ENCODE measurements at places on chromosomes 3 and 15. TPM values are rescaled to one million over a fixed set of nuclear protein-coding genes. Genes with fewer than 3 reads are reported as not detected.

Gene TMC3
- not detected for polyA plus RNA-seq

Gene OXSM
- polyA plus RNA-seq, result 10.8 TPM

Gene PLA2G4D
- polyA plus RNA-seq, result 0.08 TPM

Gene CCDC13
- 0.25 TPM for polyA plus RNA-seq

Gene KIF23
- polyA plus RNA-seq, result 38.2 TPM

Gene MEGF11
- polyA plus RNA-seq, result not detected

Gene CCR8
- polyA plus RNA-seq, result not detected

Gene IL17RC
- polyA plus RNA-seq, result 21.8 TPM

Gene MESP1
- polyA plus RNA-seq, result 0.47 TPM

Gene LRTM1
- polyA plus RNA-seq, result not detected

Gene CILP
- not detected for polyA plus RNA-seq

Gene RGMA
- 1.2 TPM for polyA plus RNA-seq

Gene SENP8
- polyA plus RNA-seq, result 2.7 TPM

Gene ARNT2
- 0.25 TPM for polyA plus RNA-seq

Gene REC114
- polyA plus RNA-seq, result not detected

Gene CLDN16
- not detected for polyA plus RNA-seq

Gene CRYGS
- polyA plus RNA-seq, result 1.5 TPM

Gene C3orf49
- polyA plus RNA-seq, result not detected

Gene PLXNA1
- polyA plus RNA-seq, result 23.7 TPM

Gene ATR
- 12.9 TPM for polyA plus RNA-seq

Gene FBXO40
- not detected for polyA plus RNA-seq

Gene CD80
- not detected for polyA plus RNA-seq

Gene SQOR
- 120 TPM for polyA plus RNA-seq

Gene CHRM5
- polyA plus RNA-seq, result not detected

Gene RARRES1
- not detected for polyA plus RNA-seq

Gene CAMK2N2
- polyA plus RNA-seq, result 0.91 TPM

Gene BLM
- polyA plus RNA-seq, result 11.3 TPM

Gene GOLGA8S
- polyA plus RNA-seq, result 0.02 TPM

Gene VWA5B2
- polyA plus RNA-seq, result not detected

Gene TTC23
- 7.1 TPM for polyA plus RNA-seq

Gene TMEM207
- polyA plus RNA-seq, result not detected

Gene CASR
- polyA plus RNA-seq, result not detected

Gene SLC28A1
- not detected for polyA plus RNA-seq

Gene ZNF662
- 1.2 TPM for polyA plus RNA-seq

Gene UROC1
- polyA plus RNA-seq, result not detected

Gene NAA50
- polyA plus RNA-seq, result 88.5 TPM

Gene ACAN
- 0.01 TPM for polyA plus RNA-seq

Gene GOLGA6B
- not detected for polyA plus RNA-seq

Gene DPPA2
- polyA plus RNA-seq, result not detected

Gene LRRC34
- polyA plus RNA-seq, result 1.7 TPM

Gene DCP1A
- polyA plus RNA-seq, result 2.6 TPM

Gene LRRC3B
- polyA plus RNA-seq, result not detected

Gene DHX30
- 35.5 TPM for polyA plus RNA-seq

Gene SGO1
- 5.0 TPM for polyA plus RNA-seq

Gene RASL12
- polyA plus RNA-seq, result not detected

Gene RTP1
- not detected for polyA plus RNA-seq

Gene RASA2
- polyA plus RNA-seq, result 1.7 TPM

Gene TNK2
- polyA plus RNA-seq, result 30.7 TPM

Gene VEPH1
- 0.43 TPM for polyA plus RNA-seq

Gene SEMA5B
- polyA plus RNA-seq, result not detected

Gene SEMA3B
- polyA plus RNA-seq, result 1.3 TPM

Gene HHATL
- polyA plus RNA-seq, result not detected

Gene USP8
- 13.3 TPM for polyA plus RNA-seq

Gene MANF
- polyA plus RNA-seq, result 266 TPM

Gene TSPAN3
- polyA plus RNA-seq, result 108 TPM

Gene NANOGP8
- not detected for polyA plus RNA-seq

Gene ACKR4
- polyA plus RNA-seq, result 0.25 TPM

Gene SLC22A13
- polyA plus RNA-seq, result not detected

Gene KBTBD13
- polyA plus RNA-seq, result not detected

Gene P2RY1
- polyA plus RNA-seq, result 0.35 TPM

All from foreskin keratinocyte (primary cell).